Astrocyte of the spinal cord (primary cell): ENCODE measurements at places on chromosomes 7 and 10.

- no peak for DNase-seq
Measured at GRCh38 chr7:117830422-117830954, 42.8 kb downstream of the CTTNBP2 start.

- DNase-seq = peak; percentile 30
Measured at GRCh38 chr7:7136466-7137381, 45.6 kb upstream of the C1GALT1 start.

- DNase-seq = peak; percentile 88
Measured at GRCh38 chr10:22427890-22428571, 82.7 kb downstream of the SPAG6 start.

DNA sequence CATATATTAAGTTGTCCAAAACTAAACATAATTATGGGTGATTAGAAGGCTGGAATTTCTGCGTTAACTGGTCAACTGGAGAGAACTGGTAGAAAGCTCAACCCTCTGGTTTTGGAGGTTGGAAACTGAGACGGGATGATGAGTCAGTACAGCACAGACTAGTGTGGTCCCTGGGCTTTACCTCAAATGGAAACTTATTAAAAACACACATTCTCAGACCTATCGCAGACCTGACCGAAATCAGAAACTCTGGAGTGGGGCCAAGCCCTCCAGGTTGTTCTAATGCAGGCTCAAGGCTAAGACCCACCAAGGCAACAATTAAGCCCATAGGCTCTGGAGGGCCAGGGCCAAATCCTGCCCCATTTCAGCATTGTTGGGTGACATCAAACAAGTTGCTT lies 136.9 kb downstream of the KCNMA1 start:
- peak; percentile 71 for DNase-seq

DNA sequence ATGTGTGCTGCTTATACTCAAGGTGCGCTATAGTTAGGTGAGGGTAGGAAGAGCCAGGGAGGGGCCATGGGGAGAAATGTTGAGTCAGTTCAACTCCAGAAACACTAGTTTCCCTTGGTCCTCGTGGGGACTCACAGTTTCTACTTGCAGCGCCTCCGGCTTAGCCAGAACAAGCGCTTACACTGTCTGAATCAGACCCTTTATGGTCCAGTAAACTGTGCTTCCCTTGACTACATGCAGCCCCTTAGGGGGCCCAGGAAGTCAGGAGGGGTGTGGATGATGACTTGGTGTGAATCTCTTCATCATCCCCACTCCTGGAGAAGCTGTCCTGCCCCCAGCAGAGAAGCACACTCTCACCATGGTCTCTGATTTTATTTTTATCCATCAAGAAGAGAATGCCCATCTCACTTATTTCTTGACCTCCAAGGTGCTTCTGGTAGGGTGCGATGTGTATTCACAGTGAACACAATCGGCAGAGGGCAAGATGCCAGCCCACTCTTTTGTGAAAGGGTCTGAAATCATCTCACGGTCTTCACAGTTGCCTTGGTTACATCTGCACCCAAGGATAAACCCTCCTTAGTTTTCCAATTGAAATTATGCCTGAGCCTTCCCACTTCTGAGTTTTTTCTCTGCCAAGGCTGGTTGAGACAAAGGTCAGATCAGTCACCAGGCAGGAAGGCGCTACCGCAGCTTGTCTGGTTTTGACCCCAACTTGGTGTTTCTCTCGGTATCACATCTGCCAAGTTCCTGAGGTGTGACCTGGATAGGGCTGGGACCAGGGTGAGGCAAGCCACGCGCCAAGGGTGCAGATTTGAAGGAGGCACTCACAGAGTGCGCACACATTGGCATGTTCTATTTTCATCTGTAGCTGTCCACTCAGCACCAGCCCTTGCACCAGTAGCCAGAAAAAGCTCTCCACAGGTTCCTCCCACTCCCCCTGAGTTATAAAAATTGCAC lies 62.7 kb upstream of the LRRC4 start:
- peak; percentile 36 for DNase-seq

GRCh38 chr7:48887500-48887899 lies 36.8 kb upstream of the CDC14C start:
- peak; percentile 1 for DNase-seq

DNA sequence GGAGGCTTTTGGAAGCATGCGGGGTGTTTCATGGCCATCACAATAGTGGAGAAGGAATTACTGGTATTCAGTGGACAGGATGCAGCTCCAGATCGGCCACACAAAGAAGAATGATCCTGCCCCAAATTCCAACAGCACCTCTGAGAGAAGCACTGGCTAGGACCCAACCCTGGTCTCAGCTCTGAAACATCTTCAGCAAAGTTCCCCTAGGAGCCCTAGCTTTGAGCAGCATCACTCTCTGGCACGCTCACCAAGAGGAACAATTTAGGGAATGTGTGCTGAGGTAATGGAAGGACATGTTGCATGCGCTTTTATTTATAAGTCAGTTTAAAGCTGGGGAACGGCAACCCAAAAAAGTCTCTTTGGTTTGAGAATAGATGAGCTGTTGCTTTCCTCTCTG lies 5.5 kb upstream of the OPN1SW start:
- DNase-seq = peak; percentile 24

GRCh38 chr10:63884426-63884825 lies 363.2 kb downstream of the REEP3 start:
- DNase-seq = no peak

GRCh38 chr7:36002900-36003299 lies 150.2 kb upstream of the EEPD1 start:
- DNase-seq = no peak

DNA sequence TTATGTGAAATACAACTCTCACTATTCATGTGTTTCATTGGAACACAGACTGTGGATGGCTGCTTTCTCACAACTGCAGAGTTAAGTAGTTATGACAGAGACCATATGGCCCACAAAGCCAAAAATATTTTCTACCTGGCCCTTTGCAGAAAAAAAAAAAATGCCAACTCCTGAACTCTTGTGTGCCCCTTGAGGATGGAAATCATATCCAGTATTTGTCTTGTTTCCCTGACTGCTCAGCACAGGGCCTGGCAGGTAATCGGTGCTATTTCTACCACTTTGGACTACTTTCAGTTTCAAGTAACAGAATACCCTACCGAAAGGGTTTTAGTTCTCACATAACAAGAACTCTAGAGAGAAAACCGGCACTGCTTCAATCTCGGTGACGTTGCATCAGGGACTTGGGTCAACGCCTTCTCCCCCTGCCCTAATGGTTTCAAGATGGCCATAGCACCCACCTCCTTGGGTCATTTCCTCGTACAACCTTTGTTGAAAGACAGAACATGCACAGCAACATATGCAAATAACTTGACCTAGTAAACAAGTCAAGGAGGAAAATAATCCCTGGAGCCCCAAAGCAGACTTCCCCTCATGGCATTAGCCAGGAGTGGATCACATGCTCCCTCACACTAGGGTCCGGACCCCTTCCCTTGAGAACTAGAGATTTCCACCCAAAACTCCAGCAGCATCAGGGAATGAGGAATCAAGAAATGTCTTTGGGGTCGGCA lies 11.8 kb upstream of the GPNMB start:
- no peak for DNase-seq

DNA sequence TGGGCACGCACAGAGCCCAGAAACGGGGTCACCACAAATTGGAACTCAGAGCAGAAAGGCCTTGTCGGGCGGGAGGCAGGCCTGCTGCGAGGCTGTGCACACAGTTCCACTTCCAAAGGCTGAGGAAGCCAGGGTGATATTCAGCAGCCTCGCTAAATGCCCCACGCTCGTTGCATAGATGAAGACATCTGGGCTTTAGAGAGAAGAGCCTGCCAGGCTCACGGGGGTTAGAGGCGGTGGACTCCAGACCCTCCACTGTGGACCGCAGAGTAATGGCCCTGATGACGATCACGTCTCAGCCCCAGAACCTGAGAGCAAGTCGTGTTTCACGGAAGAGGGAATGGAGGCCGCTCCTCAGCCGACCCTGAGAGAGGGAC lies 104.2 kb downstream of the DNAJB6 start:
- DNase-seq = no peak

DNA sequence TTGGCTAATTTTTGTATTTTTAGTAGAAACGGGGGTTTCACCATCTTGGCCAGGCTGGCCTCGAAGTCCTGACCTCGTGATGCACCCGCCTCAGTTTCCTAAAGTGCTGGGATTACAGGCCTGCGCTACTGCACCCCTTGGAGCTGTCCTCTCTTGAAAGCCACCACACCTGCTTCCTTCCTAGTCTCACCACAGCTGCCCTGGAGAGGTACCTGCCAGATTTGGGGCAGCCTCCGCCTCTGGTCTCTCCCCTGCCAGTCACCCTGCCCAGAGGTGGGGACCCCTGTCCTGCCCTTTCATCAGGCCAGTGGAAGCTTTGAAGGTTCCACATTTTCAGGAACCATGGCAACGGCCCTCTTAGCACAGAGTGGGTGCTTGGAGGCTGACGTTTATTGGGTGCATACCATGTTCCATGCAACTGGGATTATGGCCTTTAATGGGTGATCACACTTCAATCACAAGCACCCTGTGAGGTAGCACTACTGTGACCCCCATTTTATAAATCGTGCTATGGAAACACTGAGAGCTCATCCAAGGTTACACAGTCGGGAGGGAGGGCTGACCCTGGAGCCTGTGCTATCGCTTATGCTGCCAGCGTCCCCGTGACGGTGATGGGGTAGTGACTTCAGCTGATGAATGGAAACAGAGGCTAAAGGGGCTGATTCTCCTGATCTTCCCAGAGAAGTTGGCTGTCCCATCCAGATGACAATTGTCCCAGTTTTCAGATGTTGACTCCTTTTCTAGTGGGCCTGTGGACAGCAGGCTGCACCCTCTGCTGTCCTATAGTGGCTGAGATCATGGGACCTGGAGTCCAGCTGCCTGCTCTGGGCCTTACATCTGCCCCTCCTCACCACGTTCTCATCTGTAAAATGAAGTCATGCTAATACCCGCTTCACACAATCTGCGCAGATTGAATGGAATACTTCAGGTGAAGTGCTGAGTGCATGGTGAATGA lies 11.5 kb upstream of the FGFR2 start:
- no peak for DNase-seq

GRCh38 chr10:33113466-33113865 lies 155.4 kb upstream of the ITGB1 start:
- peak; percentile 44 for DNase-seq

- DNase-seq = no peak
Measured at GRCh38 chr10:71136036-71136721, 76.2 kb upstream of the UNC5B start.

GRCh38 chr10:121036431-121036830 lies 185.3 kb downstream of the WDR11 start:
- no peak for DNase-seq

DNA sequence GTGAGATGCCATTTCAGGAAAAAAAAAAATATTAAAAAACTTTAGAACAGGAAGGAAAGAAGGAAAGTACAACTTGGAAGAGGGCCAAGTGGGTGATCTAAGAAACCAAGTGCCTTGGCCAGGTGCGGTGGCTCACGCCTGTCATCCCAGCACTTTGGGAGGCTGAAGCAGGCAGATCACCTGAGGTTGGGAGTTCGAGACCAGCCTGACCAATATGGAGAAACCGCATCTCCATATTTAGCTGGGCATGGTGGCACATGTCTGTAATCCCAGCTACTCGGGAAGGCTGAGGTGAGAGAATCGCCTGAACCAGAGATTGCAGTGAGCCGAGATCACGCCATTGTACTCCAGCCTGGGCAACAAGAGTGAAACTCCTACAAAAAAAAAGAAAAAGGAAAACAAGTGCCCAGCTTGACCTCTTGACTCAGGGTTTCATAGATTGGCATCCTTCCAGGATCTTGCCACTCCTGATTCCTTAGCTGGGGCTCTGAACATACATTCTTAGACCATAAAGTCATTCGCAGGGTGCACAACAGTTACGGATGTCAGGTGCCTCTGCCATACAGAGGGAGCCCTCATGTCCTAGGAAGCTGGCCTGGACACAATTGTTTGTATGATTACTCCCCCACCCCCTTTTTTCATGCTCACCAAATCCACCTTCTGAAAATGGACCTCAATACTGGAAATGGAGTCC lies 2.1 kb upstream of the GUSB start:
- DNase-seq = no peak

DNA sequence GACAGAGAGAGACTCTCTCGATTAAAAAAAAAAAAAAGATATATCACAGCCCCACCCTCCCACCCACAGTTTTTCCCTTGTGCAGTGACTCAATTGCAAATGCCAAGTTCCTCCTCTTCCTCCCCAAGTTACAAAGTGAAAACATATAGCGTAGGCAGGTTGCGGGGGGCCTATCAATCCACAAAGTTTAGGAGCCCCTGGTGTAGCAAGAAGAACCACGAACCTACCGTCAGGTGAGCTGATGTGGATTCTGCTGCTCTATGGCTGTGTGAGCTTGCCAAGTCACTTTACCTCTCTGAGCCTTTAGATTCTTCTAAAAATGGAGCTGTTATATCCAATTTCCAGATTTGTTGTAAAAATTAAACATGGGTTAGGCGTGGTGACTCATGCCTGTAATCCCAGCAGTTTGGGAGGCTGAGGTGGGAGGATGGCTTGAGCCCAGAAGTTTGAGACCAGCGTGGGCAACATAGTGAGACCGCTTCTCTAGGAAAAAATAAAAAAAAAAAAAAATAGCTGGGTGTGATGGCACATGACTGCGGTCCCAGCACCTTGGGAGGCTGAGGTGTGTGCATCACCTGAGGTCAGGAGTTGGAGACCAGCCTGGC lies 8.2 kb upstream of the RHBDD2 start:
- no peak for DNase-seq

DNA sequence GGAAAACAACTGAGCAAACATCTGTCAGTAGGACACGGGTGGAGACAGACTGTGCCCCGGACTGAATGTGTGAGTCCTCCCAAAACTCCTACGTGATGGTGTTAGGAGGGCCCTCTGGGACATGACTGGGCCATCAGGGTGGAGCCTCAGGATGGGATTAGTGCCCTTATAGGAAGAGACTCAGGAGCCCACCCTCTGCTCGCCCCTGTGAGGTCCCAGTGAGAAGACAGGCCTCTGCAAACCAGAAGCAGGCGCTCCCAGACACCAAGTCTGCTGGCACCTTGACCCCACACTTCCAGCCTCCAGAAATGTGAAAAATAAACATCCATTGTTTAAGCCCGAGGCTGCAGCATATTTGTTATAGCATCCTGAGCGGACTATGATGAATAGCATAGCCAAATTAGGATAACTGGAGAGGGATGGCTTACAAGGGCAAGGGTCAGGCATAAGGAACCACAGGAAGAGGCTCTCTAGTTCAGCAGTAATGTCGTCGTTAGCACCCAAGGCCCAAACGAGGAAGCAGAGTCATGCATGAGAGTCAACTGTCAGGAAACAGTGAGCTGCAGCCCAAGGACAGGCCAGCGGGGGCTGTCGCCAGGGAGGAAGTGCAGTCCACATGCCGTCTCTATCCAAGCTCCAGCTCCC lies 50.6 kb downstream of the PTPRN2 start:
- no peak for DNase-seq

GRCh38 chr10:11483201-11484148 lies 128.0 kb downstream of the USP6NL start:
- no peak for DNase-seq

- DNase-seq = no peak
Measured at GRCh38 chr7:24133691-24134090, 150.3 kb upstream of the NPY start.

DNA sequence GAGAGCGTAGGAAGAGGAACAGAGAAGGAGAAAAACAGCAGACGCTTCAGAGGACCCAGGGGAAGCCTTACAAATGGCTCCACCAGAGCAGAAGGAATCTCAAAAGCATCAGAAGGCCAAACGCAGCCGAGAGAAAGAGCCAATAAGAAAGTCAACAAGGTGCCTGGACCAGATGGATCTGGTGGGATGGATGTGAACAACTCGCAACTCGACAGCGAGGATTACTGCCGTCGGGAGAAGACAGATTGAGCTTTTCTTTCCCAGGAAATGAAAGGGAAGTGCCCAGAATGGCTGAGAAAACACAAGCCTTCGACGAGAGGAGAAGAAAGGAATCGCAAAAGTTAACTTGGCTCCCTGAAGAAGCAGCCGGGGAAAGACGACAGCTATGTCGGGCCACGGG lies 132.8 kb upstream of the MGMT start:
- no peak for DNase-seq

- DNase-seq = no peak
Measured at GRCh38 chr7:121244120-121244870, 84.5 kb upstream of the WNT16 start.
